Activated naive CD8-positive, alpha-beta T cell treated with anti-CD3 and anti-CD28 coated beads for 36 hours (primary cell): ENCODE measurements at places on chromosomes 4 and X.

GRCh38 chr4:36568575-36568974 is 287.2 kb downstream of the DTHD1 start:
- DNase-seq, result no peak

DNA sequence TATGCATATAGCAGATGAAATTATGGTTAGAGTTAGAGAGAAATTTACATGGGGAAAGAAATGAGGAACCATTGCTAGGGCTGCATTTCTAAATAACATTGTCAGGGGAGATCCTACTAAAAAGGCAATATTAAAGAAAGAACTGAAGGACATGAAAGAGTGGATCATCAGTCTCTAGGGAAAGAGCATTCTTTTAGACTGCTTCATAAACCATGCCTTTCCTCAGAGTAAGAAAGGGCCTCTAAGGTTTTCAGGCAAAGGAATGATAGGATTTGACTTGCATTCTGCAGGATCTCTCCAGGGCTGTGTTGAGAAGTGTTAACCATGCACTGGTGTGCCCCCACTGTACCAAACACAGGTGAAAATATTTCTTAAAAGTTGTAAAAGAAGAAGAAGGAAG is 385.4 kb upstream of the MAD2L1 start:
- DNase-seq, result no peak

GRCh38 chrX:131061306-131061705 is 3.2 kb downstream of the ARHGAP36 start:
- no peak for DNase-seq

- DNase-seq, result no peak
These were observed 902 bp upstream of the LARP1B start for GRCh38 chr4:128060121-128060698.

DNA sequence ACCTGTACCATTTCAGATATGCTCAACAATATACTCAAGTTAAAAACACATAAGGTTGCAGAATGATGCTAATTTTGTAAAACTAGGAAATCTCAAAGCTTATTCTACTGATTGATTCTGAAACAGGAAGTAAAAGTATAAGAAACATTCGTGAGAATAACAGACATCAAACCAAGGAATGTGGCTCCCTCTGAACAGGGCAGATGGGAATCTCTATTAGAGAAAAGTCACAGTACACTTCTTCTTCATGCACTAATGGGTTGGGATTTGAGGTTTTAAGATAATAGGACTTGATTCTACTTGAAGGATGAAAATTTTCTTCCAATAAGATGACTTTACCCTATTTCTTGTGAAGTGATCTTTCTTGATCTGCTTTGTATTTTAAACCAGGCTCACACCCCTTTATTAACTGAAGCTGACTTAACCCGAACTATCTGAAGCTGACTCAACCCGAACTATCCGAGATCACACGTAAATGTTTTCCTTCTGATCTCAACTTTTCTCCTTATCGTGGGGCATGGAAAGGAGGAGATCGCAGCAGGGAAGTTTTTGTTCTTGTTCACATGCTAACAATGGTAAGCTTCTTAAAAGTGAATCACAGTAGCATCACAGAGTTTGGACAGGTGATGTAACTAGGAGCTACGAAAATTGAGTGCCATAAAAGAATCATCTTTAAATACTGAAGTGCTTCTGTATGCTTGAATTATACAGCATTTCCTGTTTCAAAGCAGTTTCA is 363.1 kb upstream of the ZFP42 start:
- no peak for DNase-seq

DNA sequence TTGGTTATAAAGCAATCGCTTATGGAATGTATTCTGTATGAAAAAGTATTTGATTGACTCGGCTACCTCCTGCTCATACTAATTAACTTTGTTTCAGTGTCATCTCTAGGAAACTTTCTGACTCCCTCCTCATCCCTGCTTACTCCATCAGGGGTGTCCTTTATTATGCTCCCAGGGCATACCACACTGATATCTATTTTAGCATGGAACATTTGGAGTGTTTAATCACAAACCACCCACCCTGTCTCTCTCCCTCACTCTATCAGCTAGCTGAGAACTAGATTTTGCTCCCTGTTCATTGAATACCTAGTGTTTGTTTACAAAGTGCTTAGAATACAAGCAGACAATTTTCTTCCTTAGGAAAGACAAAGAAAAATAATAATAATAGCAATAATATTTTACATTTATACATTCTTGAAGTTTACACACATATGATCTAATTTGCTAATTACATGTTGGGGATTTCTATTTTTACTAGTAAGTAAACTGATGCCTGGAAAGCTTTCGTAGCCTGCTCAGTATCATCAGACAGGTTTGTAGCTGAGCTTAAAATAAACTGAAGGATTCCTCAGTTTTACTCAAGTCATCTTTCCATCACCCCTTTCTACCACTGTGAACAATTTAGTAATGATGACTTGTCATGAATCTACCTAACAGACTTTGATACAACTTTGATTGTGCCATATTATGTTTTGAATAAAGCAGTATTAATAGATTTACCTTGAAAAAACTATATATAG is 811.4 kb upstream of the HS3ST1 start:
- DNase-seq, result no peak

DNA sequence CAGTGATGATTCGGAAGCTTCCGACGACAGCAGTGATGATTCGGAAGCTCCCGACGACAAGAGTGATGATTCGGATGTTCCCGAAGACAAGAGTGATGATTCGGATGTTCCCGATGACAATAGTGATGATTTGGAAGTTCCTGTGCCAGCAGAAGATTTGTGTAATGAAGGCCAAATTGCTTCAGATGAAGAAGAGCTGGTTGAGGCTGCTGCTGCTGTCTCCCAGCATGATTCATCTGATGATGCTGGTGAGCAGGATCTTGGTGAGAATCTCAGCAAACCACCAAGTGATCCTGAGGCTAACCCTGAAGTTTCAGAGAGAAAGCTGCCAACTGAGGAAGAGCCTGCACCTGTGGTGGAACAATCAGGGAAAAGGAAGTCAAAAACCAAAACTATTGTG is 14.2 kb downstream of the CXCR3 start:
- DNase-seq, result no peak

DNA sequence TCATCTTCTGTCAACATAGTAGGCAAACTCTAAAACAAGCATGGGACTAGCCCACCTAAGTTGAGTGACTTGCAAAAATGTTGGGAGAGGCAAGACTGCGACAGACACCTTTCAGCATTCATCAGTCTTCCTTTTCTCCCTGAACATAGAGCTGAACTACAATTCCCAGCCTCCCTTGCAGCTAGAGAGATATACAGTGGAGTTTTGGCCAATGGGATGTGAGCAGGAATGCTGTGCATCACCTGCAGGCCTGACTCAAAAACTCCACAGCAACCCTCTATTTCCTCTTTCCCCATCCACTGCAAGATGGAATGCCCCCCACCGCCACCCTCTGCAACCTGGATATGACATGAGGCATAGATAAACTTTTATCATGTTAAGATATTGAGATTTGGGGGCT is 66.5 kb downstream of the PDHA1 start:
- DNase-seq, result no peak

DNA sequence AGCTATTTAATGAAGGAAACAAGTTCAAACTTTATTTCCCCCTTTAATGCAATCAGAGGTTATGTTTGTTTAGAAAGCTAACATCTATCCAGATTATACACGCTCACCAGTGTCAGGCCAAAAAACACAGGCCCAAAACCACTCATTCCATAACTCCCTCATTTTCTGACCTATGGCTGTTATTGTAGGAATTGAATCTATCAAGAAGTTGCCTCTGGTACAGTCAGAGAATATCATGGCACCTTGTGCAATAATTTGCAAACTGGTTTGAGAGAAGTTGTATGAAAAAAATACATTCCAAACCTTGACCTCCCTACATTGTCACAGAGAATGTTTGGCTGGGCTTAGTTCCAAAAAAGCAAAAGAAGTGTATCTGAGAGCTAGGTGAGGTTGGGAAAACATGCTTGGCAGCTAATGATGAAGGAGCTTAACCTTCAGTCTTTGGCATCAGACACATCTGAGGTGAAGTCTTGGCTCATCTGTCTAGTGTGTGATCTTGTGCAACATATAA is 591.0 kb downstream of the ANKRD50 start:
- DNase-seq, result no peak

DNA sequence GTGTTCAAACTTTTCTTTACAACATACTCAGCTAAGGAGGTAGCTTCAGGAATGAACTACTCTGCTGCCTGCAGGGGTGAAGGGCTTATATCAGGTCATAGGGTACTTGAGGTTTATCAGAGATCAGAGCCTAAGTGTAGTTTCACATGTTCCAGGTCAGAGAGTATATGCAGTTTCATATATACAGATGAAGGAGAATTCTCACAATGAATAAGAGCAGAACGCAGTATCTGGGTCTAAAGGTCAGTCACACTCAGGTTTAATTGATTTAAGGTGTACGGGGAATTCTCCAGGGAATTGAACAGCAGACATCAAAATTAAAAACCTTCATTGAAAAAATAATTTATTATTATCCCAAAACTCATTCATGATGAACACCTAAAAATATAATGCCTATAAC is 700.6 kb downstream of the TECRL start:
- no peak for DNase-seq

- no peak for DNase-seq
These were observed 471.5 kb downstream of the SPRY1 start for GRCh38 chr4:123867910-123868587.

- no peak for DNase-seq
These were observed 60.8 kb downstream of the PCDH18 start for GRCh38 chr4:137471461-137471860.

- DNase-seq, result no peak
These were observed 69.3 kb upstream of the PDE5A start for GRCh38 chr4:119697887-119698393.

GRCh38 chr4:5895287-5895686 is 2.4 kb upstream of the CRMP1 start:
- DNase-seq, result no peak

GRCh38 chr4:154526151-154526550 is 24.0 kb downstream of the PLRG1 start:
- no peak for DNase-seq

DNA sequence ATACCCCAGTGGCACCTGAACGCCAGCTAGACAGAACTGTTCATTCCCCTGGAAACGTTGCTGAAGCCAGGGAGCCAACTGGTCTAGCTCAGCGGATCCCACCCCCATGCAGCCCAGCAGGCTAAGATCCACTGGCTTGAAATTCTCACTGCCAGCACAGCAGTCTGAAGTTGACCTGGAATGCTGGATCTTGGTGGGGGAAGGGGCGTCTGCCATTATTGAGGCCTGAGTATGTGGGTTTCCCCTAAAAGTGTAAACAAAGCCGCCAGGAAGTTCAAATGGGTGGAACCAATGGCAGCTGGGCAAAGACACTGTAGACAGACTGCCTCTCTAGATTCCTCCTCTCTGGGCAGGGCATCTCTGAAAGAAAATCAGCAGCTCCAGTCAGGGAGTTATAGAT is 213.0 kb downstream of the NKX6-1 start:
- no peak for DNase-seq
